ENCODE measurements at places on chromosomes 3 and 15.
A peak's percentile ranks its signal among the peaks of the same experiment; 100 is the strongest.

DNA sequence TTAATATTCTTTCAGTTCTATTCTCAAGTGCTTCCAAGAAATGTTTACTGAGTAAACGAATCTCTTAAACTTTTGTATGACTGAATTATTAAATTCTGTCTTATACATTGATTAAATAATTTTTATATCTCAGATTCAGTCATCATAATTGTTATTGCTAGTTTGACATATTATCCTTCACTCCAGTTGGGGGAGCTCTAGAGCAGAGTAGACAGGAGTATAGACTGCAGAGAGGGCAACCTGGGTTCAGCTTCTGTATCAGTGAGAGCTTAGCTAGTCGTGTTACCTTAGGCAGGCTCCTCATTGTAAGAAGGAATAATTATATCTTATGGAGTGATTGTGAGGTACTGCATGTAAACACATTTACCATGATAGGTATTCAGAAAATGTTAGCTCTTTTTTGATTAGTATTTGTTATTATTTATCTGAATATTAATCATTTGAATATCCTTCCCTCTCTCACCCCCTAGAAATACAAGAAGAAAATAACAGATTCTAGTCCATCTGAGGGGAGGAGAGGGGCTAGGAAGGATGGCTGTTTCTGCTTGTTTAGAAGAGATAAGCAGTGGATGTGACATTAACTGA, 31.0 kb upstream of the ZCWPW2 start:
- peak; percentile 63 for DNase-seq

GRCh38 chr3:196837819-196838420, 29.8 kb upstream of the SENP5 start:
- peak; percentile 75 for DNase-seq

DNA sequence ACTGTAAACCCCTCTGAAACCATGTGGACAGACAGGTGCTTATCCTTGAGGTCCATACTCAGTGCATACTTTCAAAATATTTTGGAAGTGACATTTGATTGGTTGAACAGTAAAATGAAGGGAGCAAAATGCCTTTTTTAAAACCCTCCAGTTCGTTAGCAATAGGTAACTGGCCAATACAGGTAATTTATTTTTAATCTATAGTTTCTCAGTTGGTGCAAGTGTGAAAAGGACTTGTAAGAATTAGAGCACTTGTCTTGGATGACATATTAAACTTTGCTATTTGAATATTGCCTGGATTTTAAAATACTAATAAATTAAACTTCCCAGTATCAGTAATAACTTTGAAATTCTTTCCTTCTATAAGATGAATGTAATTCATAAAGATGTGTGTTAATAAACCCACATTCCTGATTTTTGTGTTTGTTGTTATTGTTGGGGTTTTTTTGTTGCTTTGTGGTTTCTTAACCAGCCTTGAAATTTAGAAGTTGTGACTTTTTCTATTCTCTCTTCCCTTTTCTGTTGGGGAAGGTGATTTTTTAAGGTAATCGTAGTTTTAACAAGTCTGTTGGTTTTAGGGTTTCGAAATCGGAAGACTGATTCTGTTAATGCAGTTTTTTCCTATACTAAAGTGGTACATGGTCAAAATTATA, 90.0 kb downstream of the STT3B start:
- no peak for DNase-seq

DNA sequence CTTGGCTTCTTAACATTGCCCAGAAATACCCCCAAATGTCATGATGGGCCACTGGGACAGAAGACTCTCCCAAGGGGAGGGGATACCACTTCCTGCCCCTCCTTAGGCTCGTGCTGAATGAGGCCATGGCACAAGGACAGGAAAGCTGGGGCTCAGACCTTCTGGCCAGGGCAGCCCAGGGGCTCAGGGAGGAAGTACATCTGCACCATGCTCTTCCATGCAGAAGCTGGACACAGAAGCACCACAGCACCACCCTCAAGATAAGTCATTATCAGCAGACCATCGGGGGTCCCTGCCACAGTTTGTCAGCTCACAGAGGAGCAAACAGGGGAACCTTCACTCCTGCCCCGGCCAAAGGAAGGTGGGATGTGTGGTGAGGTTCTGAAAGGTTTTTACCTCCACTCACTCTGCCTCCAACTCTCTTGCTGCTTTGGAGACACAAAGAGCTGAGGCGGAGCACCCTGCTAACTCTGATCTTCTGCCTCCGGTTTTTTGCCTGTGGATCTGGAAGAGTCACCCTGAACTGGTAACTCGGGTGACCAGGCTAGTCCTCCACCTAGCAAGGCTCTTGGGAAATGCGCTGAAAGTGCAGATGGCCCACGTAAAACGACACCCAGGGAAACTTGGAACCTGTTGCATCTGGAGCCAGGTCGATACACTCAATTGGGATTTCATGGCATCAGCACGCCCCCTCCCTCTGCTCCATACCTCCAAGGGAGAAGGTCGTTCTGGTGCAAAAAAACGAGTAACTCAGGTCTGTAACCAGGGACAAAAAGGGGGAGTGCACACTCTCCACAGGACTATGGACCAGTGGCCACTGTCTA, 8.3 kb downstream of the BMF start:
- no peak for DNase-seq

DNA sequence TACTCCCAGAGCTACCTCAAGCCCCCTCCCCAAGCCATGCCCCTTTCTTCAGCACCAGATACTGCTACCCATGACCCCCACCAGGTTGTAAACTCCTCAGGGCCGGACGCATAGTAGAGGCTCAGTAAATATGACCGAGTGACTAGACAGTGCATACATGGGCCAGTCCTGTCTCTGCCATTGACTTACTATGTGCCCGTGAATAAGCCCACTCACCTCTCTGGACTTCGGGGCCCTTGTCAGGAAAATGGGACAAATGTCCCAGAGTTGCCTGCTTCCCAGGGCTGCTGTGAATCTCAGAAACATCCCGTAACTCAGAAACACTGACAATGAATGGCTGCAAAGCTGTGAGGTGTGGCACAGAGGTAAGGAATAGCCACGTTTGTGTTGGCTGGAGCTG, 48.2 kb upstream of the FGD5 start:
- no peak for DNase-seq

- DNase-seq = peak; percentile 44
Observed at GRCh38 chr3:149936812-149937230, 33.9 kb downstream of the PFN2 start.

- no peak for DNase-seq
Observed at GRCh38 chr3:130428871-130429712, 83.6 kb downstream of the COL6A5 start.

DNA sequence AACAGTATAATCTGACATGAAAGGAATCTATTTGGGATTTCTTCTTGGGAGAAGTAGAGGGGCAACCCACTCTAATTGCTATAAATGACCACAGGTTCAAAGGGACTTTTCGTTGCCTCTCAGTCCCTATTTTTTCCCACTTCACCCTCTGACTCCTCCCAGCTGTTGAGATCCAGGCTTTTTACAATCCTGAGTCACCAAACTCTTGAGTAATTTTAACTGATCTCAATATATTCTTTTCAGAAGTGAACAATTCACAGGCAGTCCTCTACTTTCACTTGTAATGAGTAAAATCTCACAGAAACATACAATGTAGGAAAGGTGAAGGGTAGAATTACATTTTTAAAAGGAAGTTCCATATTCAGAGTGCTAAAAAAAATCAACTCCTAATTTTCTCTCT, 44.6 kb downstream of the EIF4E3 start:
- no peak for DNase-seq

GRCh38 chr3:171485338-171485737, 25.1 kb upstream of the TNIK start:
- DNase-seq = no peak

GRCh38 chr15:74124759-74125158, 5.6 kb upstream of the ISLR2 start:
- DNase-seq = no peak

DNA sequence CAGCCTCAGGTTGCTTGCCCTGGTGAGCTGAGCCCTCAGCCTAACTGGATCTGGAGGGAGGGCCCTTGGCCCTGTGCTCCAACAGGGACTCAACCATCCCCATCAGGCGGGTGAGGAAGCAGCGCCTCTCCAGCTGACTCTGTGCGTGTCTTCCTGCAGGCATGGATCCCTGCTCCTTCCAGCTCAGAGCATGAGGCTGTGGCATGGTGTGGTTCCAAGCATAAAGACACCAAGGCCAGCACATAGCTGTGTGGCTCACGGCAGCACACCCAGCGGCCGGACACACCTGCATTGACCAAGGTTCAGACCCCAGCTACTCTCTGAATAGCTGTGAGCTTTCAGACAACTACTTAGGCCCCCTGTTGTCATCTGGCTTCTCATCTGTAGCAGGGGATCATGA, 131.0 kb upstream of the PLXNA1 start:
- no peak for DNase-seq

DNA sequence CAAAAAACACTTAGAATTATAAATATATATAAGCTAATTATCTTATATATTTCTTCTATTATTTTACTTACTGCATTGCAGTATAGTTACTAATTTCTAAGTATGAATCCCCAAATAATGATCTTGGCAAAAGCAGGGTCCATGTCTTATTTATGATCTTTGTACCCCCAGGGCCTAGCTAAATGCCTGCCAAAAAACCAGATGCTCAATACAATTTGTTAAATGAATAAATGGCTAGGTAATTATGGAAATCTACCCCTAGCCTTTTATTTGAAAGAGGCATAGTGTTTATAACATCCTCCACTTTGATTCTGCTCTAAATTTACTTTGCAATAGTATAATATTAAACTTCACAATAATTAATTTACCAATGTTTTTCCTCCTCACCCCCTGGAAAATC, 69.5 kb downstream of the CSNK1G1 start:
- no peak for DNase-seq

DNA sequence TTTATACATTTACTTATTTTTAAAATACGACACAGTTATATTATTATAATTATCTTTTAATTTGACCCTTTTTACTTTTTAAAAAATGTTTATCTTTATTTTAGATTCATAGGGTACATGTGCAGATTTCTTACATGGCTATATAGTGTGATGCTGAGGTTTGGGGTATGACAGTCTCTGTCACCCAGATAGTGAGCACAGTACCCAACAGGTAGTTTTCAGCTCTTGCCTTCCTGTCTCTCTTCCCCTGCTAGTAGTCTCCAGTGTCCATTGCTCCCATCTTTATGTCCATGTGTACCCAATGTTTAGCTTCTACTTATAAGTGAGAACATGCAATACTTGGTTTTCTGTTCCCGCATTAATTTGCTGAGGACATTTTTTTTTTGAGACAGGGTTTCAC, 21.8 kb upstream of the KCNMB2 start:
- DNase-seq = no peak

- DNase-seq = no peak
Observed at GRCh38 chr3:22734756-22735155, 468.4 kb upstream of the UBE2E2 start.

- DNase-seq = no peak
Observed at GRCh38 chr3:31832551-31832950, 148.5 kb downstream of the OSBPL10 start.

- no peak for DNase-seq
Observed at GRCh38 chr3:25037049-25037547, 391.0 kb upstream of the RARB start.

GRCh38 chr3:110341047-110341446, 730.6 kb upstream of the NECTIN3 start:
- no peak for DNase-seq

DNA sequence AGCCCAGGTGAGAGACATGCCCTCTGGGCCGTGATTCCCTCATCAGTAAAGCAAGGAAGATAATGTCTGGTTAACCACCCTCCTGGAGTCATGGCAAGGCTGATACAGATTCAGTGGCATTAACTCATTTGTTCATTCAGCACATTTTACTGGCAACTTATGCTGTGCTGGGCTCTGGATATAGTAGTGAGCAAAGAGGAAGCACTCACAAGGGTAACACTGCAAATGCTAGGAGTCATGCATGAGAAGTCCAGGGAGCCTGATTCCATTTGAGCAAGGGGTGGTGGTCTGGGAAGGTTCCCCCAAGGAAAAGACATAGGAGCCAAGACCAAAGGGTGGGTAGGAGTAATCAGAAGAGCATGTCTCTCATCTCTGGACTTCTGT, 50.2 kb downstream of the SMAD3 start:
- no peak for DNase-seq

DNA sequence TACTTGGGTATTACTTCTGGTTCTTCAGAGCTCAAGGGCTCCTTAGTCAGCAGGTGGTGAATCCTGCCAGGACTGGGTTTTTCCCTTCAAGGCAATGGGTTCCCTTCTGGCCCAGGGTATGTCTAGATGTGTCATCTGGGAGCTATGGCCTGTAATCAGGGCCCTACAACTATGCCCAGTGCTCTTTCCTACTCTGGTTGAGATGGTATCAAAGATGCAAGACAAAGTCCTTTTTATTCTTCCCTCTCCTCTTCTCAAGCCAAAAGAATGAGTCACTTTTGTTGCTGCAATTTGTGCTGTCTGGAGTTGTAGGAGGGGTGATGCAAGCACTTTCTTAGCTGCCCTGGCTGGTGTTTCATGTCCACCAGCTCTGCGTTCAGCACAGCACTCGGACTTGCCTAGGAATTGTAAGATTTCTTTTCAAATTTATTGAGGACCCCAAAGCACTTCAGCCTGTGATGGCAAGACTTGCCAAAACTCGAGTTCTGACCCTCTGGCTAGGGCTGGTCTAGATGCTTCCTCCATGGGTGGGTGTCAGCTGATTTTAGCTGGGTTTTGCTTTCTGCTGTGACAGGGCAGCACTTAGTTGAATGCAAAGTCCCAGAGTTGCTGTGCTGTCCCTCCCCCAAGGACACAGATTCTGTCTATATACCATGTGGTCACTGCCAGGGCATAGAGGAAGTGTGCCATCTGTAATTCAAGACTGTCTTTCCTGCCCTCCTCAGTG, 129.2 kb upstream of the CBLB start:
- DNase-seq = no peak
